ENCODE measurements at places on chromosomes 4 and X.
A peak's percentile ranks its signal among the peaks of the same experiment; 100 is the strongest.

DNA sequence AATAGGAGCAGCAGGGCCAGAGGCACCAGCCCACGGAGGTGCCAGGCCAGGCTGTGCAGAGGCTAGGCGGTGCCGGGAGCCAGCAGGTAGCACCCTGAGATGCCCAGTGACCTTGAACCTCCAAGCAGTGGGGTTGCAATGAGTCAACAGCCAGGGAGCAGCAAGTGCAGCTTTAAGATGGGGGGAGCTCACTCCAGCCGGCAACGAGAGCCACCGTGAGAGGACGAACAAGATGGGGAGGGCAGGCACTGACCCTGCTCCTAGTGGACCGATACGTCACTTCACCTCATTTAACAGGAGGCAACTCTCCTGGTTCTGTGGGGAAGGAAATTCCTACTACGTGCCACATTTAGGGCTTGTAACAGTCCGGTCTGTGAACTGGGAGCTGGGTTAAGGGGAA, 4.8 kb downstream of the LETM1 start:
- H3K27me3 ChIP-seq = no peaks in the 10 kb centered on the region
- H3K4me3 ChIP-seq = no peak overlapping the region
- H3K27ac ChIP-seq = no peak overlapping the region
- DNase-seq = no peak

DNA sequence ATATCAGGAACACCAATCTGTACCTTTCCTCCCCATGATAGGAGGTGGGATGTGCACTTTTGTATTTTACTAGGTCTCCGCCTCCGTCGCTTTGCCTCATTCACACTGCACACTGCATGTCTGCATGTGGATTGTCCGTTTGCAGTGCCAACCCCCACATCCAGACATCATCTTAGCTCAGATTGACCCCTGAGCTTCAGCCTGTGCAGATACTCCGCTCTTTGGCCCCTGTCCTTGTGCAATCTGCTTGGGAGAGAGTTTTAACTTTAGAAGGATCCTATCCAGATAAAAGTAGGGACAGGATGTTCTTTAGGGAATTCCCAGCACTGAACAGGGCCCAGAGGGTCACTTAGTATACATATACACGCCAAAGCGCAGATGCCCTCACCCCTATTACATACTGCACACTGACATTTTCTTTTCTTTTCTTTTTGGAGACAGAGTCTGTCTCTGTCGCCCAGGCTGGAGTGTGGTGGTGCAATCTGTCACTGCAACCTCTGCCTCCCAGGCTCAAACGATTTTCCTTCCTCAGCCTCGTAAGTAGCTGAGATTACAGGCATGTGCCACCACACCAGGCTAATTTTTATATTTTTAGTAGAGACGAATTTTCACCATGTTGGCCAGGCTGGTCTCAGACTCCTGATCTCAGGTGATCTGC, 43.3 kb upstream of the FBXW7 start:
- H3K36me3 ChIP-seq = no peaks in the 10 kb centered on the region
- H3K4me1 ChIP-seq = peaks cover 4% of the 10 kb centered on the region
- H3K4me3 ChIP-seq = no peak overlapping the region
- no peak overlapping the region for H3K27ac ChIP-seq
- no peak for DNase-seq
- no peaks in the 10 kb centered on the region for H3K27me3 ChIP-seq

DNA sequence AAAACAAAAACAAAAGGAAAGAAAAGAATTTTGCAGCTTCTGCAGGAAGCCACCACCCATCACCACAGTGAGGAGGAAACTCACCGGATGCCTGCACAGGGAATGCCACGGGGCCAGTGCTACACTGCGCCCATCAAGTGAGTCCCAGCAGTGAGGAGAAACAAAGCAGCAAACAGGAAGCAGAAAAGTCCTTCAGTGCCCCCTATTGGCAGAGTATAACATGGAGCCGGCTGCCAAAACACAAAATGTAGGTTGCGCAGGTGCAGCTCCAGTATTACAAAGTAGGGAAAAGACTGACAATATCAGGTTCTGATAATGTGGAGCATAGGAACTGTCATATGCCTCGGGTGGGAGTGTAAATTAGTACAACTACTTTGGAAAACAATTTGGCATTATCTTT, 23.3 kb upstream of the SCML2 start:
- H3K4me1 ChIP-seq = no peaks in the 10 kb centered on the region
- H3K36me3 ChIP-seq = no peaks in the 10 kb centered on the region
- DNase-seq = peak; percentile 60
- H3K27ac ChIP-seq = no peak overlapping the region

DNA sequence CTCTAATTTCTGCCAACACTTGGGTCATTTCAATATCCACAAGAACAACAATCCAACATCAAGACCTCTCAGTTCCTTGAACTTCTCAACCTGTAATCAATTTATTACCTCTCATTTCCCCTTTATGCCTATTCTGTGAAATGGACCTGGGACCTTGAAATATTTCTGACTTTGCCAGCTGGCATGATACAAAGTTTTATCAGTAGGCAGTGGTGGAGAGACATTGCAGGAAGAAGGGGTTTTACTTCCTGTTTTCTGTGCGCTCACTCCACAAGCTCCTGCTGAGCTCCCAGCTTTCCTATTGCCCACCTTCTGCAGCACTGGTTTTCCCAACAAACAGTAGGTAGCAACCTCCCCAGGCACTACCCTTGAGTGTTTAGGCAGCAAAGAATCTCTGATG, 3.5 kb upstream of the ARHGEF6 start:
- no peak overlapping the region for H3K4me3 ChIP-seq
- no peaks in the 10 kb centered on the region for H3K27me3 ChIP-seq
- no peaks in the 10 kb centered on the region for H3K4me1 ChIP-seq
- no peak for DNase-seq
- H3K27ac ChIP-seq = no peak overlapping the region
- no peaks in the 10 kb centered on the region for H3K36me3 ChIP-seq

DNA sequence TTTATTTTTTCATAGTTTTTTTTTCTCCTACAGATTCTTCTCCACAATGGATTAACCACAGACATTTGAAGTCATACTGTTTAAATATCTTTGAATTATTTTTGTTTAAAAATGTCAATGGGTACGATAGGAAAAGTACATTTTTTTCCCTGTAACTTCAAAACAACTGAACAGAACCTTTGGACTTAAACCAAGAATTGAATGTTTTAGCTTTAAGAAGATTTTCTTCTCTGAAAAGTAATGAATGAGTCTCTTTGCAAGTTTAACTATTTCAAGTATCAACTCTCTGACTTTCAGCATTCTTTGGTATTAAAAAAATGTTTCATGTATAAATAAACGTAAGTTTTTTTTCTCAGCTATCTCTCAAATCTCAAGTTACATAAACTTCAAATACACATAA, 364.3 kb downstream of the FBXO8 start:
- no peaks in the 10 kb centered on the region for H3K27me3 ChIP-seq
- DNase-seq = no peak
- H3K27ac ChIP-seq = no peak overlapping the region
- H3K4me3 ChIP-seq = no peak overlapping the region

- no peaks in the 10 kb centered on the region for H3K27me3 ChIP-seq
- no peak overlapping the region for H3K4me3 ChIP-seq
- no peaks in the 10 kb centered on the region for H3K4me1 ChIP-seq
- no peak overlapping the region for H3K27ac ChIP-seq
- no peaks in the 10 kb centered on the region for H3K36me3 ChIP-seq
Measured at GRCh38 chrX:155028129-155028528, 1.5 kb downstream of the FUNDC2 start.

DNA sequence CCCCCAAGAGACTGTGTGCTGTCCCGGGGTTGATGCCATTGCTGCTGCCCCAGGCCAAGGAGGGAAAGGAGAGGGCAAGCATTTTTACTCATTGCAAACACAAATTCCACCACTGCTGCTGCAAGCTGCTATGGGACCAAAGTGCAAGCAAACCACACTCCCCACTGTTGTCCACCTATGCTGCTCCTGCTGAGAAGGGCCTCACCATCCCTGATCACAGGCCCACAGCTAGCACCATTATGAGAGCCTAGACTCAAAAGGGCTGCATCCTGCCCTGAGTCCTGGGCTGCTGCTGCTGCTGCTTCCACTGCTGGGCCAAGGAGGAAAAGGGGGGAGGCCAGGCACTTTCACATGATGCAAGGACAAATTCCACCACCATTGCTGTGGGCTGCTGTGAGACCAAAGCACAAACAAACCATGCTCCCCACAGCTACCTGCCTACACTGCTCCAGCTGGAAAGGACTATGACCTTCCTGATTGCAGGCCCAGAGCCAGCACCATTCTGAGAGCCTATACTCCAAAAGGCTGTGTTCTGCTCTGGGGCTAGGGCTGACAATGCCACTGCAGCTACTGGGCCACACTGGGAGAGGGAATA, 218.2 kb upstream of the ZCCHC13 start:
- H3K4me1 ChIP-seq = no peaks in the 10 kb centered on the region
- no peaks in the 10 kb centered on the region for H3K36me3 ChIP-seq
- no peak overlapping the region for H3K27ac ChIP-seq
- no peaks in the 10 kb centered on the region for H3K27me3 ChIP-seq

- no peak for DNase-seq
- H3K4me1 ChIP-seq = no peaks in the 10 kb centered on the region
Measured at GRCh38 chrX:1074172-1074571, 138.3 kb downstream of the CRLF2 start.

DNA sequence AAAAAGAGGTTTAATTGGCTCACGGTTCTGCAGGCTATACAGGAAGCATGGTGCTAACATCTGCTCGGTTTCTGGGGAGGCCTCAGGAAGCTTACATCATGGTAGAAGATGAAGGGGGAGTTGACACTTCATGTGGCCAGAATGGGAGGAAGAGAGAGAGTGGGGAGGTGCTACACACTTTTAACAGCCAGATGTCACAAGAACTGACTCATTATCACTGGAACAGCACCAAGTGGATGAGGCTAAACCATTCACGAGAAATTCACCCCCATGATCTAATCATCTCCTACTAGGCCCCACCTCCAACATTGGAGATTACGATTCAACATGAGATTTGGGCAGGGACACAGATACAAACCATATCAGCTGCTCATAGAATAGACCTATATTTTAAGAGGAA, 255.8 kb downstream of the OPHN1 start:
- H3K4me1 ChIP-seq = no peaks in the 10 kb centered on the region
- H3K27ac ChIP-seq = no peak overlapping the region
- no peaks in the 10 kb centered on the region for H3K27me3 ChIP-seq

GRCh38 chr4:34720571-34720970, 1523.7 kb downstream of the ARAP2 start:
- DNase-seq = peak; percentile 60
- H3K27me3 ChIP-seq = no peaks in the 10 kb centered on the region
- H3K4me1 ChIP-seq = no peaks in the 10 kb centered on the region
- no peak overlapping the region for H3K27ac ChIP-seq
- H3K36me3 ChIP-seq = no peaks in the 10 kb centered on the region
- no peak overlapping the region for H3K4me3 ChIP-seq

GRCh38 chr4:121693886-121694285, 2.9 kb downstream of the ANXA5 start:
- no peak overlapping the region for H3K27ac ChIP-seq
- H3K4me3 ChIP-seq = no peak overlapping the region
- DNase-seq = no peak
- no peaks in the 10 kb centered on the region for H3K27me3 ChIP-seq

DNA sequence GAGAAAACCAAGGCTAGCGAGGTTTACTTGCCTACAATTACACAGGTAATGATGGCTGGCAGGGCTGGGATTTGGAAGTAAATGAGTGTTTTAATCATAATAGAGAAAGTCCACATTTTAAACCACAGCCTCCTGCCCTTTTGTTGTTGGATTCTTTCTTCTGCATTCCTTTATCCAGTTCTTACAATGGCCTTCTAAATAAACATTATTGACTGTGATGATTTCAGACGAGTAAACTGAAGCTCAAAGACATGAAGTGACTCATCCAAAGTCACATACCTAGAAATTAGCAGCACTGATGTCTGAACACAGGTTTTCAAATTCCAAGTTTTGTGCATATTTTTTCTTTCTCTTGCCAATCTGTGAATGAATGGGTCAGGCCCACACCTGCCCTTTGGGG, 51.2 kb upstream of the C1QTNF7 start:
- no peak overlapping the region for H3K27ac ChIP-seq
- H3K4me1 ChIP-seq = no peaks in the 10 kb centered on the region
- no peak for DNase-seq
- H3K4me3 ChIP-seq = no peak overlapping the region
- no peaks in the 10 kb centered on the region for H3K36me3 ChIP-seq
- H3K27me3 ChIP-seq = no peaks in the 10 kb centered on the region

DNA sequence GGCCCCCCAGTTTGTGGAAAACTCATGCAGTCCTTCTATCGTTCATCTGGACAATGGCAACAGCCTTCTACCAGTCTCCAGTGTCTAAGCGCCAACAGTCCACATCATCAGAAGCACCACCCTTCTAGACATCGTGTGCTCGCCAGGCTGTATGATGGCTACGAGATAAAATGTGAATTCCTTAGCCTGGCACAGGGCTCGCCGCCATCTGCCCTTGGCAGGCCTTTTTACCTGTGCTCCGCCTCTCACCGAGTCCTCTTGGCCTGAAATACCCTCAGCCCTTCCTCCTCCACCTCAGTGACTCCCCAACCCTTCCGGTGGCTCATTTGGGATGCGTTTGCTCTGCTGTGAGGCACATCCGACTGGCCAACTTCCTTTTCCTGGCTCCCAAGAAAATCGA, 15.9 kb upstream of the STS start:
- no peak overlapping the region for H3K27ac ChIP-seq
- H3K36me3 ChIP-seq = no peaks in the 10 kb centered on the region
- DNase-seq = no peak
- no peak overlapping the region for H3K4me3 ChIP-seq

DNA sequence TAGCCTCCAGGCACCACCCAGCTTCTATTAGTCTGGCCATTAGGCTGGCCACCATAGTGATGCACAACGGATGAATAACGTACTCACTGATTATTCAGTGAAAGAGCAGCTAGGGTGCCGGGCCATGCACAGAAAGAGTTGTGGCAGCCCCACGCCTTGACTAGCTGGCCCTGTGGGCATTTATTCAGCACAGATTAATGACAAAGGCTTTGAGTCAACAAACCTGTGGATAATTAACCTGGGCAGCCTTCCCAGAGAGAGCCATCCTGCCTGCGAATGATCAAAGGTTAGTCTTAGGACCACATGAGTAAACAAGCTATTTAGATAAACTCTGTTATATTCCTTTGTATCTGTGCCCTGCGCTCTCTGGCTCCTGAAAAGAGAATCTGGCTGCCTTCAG, 37.2 kb downstream of the MAP9 start:
- H3K27me3 ChIP-seq = no peaks in the 10 kb centered on the region
- no peaks in the 10 kb centered on the region for H3K36me3 ChIP-seq
- DNase-seq = no peak
- no peaks in the 10 kb centered on the region for H3K4me1 ChIP-seq
- no peak overlapping the region for H3K4me3 ChIP-seq

GRCh38 chr4:966266-967112, 6.9 kb downstream of the DGKQ start:
- H3K4me3 ChIP-seq = no peak overlapping the region
- H3K27ac ChIP-seq = no peak overlapping the region
- H3K36me3 ChIP-seq = no peaks in the 10 kb centered on the region
- DNase-seq = no peak
- peaks cover 12% of the 10 kb centered on the region for H3K4me1 ChIP-seq
- H3K27me3 ChIP-seq = peaks cover 5% of the 10 kb centered on the region

- no peaks in the 10 kb centered on the region for H3K36me3 ChIP-seq
- no peak overlapping the region for H3K27ac ChIP-seq
- no peaks in the 10 kb centered on the region for H3K27me3 ChIP-seq
- no peak overlapping the region for H3K4me3 ChIP-seq
- DNase-seq = no peak
Measured at GRCh38 chr4:59727745-59728144, 1472.4 kb upstream of the ADGRL3 start.

Measured in mesendoderm (in vitro differentiated cells).